ENCODE measurements at places on chromosomes 6 and 20.

DNA sequence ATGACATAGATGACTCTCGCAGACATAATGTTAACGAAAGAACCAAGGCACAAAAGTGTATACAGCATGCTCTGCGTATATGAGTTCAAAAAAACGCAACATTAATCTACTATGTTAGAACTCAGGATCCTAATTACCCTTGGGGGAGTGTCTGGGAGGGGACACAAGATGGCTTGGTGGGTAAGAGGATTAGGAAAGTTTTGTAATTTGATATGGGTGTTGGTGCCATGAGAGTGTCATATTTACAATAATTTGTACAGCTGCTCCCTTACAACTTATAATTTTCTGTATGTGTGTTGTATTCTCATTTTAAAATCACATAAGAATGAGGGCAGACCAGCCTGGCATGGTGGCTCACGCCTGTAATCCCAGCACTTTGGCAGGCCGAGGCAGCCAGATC is 38.6 kb downstream of the TFEB start:
- no peak for DNase-seq

- DNase-seq: no peak
Measured at GRCh38 chr20:3010985-3011723, 32.3 kb upstream of the GNRH2 start.

GRCh38 chr20:37379967-37380828 is 34.3 kb downstream of the SRC start:
- no peak for DNase-seq

- no peak for DNase-seq
Measured at GRCh38 chr6:87274660-87275274, 47.6 kb upstream of the SMIM8 start.

DNA sequence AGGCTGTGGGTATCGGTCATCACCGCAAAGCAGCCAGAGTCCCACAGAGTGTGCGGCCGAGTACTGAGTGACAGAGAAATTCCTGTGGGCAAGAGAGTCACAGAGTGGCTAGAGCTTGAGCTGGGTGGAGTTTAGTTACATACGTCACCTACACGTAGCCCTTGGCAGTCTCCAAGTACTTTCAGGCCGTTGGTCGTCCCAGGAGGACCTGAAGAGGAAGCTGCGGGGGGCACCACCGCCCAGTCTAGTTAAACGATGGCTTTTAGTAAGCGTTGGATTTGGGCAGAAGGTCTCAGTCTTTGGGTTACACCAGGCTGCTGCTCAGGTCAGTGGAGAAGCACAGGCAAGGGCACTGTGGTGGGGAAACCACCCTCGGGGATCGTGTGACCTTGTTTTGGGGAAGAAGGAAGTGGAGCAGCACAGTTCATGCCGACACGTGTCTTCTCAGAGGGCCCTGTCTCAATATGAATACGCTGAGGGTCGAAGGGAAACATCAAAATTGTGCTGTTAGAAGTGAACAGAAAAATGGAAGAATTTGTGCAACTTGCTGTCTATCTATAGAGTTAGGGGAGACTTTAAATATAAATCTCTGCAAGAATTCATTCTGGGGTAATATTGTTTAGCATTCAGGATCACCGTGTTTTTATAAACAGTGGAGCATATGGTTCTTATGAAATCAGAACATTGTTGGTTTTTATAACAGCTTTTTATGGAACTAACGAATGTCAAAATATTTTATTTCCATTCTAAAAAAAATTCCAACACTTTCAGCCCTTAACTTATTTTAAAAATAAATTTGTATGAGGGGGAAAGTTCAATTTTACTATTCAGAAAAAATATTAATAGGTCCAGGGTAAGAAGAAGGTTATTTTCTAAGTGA is 28.6 kb downstream of the KIF25 start:
- DNase-seq: no peak

DNA sequence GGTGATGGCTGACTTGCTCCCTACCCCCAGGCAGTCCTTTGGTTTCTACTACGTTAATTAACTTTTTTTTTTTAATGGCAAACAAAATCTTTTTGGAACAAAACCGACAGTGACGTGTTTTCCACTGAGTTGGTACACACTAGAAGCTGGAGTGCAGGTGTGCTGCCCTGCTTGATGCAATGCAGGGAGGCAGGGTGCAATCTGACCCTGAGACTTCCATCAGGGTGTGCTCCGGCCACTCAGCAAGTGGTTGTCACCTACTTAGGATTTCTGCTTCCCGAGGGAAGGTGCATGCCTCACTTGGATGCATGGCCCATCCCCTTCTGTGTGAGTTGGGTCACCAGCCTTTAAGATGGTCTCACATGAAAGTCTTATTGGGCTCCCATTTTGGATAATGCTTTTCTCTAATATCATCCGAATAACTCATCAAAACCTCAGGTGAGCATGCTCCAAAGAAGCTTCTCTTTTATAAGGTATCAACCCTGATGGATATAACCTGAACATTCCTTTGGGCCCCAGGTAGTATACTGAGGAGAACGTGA is 14.0 kb downstream of the RREB1 start:
- DNase-seq: no peak

GRCh38 chr6:80454197-80454596 is 347.7 kb downstream of the BCKDHB start:
- no peak for DNase-seq

DNA sequence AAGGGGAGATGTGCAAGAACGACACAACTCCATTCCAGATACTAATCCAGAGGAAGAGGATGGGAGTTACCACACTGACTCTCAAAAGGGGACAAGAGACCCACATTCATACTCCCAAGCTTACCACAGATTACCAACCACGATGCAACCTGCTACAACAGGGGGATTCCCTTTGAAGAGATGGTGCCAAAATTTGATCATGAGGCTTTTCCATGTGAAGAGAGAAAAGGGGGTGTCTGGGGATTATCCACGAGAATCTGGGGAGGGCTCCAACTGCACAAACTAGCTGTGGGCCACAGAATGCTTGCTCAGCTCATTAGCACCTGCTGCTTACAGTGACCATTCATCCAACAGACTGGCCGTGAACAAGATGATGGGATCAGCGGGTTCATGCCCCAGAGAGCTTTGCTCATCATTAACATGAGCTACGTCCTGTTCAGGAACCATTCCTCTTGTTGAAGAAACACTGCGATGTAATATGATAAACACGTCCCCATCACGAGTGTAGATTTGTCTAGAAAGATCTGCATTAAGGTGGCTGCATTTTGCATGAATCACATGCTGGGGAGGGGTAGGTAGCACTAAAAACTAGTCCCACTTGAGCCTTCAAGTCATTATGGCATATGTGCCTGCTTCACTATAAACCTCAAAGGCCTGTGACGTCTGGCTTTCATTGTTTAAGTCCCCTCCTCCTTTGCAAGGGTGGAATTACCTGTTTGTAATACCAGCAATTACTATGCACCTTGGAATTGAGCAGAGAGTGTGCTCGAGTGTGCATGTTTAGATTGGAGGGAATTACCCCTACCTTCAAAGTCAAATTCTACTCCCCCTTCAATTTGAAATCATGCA is 4.0 kb downstream of the PLAGL2 start:
- no peak for DNase-seq

DNA sequence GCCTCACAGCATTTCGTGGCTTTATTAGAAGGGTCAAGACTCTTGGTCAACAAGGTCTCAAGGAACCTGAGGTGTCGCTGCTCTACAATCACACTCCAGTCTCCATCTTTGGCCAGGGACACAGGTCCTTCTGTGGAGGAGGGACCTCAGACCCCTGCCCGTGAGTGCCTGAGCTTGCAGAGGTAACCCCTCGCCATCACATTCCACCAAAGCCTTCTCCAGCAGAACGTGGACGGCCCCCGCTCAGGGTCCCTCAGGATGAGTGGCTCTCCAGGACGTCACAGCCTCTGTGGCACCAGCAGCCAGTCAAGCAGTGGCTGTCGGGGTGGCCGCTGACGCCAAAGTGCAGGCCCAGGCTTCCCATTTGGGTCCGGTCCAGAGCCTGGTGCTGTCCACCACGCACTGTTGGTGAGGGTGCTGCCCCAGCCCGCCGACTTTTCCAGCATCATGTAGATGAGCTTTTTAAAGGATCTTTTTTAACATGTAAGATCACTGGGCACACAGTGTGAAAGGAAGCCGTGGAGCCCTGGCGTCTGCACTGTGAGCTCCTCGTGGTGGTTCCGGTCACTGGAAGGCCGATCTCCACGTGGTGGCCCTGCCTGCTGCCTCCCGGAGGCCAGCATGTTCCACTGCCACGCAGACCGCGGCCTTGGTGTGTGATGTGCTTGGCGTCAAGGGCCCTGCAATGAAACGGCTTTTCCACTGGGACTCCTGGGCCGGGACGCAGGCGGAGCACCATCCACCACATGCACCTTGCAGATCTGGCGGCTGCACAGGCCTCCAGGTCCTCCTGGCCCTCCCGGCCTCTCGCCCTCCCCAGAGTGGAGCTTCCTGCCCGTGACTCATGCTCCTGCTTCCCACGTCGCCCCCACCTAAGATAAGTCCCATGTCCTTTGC is 8.3 kb upstream of the KIF25 start:
- DNase-seq: no peak

DNA sequence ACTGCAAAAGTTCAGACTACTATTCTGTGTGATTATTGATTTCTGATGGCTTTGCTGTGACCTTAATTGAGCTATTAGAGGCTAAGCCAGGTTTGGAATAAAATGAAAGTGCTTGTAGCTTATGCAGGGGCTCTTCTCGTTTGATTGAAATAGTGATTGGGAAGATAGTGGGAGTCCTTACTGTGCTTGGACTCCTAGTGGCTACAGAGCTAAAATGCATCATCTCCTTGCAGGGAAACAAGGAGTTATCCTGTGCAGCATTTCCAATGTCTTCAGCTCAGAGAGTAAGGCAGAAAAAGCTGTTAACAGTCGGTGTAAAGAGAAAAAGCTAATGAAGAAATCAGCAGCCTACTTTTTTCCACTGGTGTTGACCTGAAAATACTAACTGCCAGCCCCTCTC is 173.5 kb downstream of the SLC35F1 start:
- no peak for DNase-seq

GRCh38 chr6:49775043-49775442 is 12.0 kb downstream of the PGK2 start:
- DNase-seq: no peak

GRCh38 chr20:62782893-62783278 is 13.4 kb upstream of the MRGBP start:
- DNase-seq: no peak

DNA sequence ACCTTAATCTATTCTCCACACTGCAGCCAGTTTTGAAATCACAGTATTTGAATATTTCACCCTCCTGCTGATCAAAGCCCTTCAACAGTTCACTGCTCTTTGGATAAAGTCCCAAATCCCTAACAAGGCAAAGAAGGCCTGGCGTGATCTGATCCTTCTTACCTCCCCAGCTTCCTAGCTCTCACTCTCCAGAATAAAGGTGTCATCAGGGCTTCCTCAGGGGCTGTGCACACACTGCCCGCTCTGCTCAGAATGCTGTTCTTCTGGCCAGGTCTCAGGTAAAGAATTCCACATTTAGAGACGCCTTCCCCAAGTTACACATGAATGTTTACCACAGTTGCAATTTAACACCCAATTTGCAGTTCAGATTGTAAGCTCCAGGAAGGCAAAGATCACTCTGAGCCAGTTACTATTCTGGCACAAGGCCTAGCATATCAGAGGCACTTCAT is 58.9 kb upstream of the MCM9 start:
- DNase-seq: no peak

- no peak for DNase-seq
Measured at GRCh38 chr20:58020656-58021454, 207.6 kb downstream of the ANKRD60 start.

DNA sequence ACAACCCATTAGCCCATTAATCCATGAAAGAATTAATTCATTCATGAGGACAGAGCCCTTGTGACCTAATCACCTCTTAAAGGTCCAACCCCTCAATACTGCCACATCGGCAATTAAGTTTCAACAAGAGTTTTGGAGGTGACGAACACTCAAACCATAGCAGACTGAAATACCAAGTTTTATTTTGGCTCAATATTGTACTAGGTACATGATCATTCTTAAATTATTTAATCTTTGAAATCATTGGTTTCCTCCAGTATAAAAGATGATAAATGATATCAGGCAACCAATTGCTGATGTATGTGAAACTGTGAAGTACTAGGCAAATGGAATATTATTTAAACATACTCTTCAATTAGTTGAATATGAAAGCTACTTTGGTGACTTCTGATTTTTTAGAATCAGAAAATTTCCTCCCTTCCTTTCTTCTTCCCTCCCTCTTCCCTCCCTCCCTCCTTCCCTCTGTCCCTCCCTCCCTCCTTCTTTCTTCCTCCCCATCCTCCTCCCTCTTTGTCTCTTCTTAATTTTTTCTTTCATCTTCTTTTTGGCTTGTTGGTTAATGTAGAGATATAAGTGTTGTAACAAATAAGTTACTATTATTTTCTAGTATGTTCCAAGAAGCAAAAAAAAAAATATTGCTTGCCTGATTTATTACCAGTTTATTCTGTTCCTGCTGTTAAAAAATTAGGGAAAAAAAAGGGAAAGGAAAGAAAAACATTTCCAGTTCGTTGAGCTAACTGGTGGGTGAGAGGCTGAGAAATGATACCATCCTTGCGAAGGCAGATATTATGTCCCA is 233.9 kb upstream of the ZNF217 start:
- DNase-seq: no peak

DNA sequence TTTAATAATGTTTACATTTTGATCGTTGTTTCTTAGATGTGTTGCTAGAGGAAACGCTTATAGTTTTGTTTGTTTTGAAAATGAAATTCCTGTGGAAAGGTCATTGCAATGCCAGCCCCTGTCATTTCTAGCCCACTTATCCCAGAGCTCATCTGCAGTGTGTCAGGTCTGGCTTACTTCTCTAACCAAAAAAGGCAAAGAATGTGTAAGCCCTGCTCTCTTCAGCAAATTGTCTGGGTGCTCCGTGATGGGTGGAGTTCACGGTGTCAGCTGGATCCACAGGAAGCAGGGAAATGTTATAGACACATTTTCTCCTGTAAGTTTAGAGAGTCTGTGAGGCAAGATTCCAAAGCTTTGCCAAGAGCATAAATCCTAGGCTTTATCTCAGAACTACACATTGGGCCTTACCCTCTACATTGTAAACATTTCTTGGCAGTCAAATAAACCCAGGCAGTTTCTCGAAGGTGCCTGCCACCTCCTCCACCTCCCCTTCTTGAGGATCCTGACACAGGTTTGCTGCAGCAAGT is 50.9 kb downstream of the RPRD1B start:
- DNase-seq: no peak

GRCh38 chr6:161235776-161236633 is 37.9 kb downstream of the AGPAT4 start:
- no peak for DNase-seq

DNA sequence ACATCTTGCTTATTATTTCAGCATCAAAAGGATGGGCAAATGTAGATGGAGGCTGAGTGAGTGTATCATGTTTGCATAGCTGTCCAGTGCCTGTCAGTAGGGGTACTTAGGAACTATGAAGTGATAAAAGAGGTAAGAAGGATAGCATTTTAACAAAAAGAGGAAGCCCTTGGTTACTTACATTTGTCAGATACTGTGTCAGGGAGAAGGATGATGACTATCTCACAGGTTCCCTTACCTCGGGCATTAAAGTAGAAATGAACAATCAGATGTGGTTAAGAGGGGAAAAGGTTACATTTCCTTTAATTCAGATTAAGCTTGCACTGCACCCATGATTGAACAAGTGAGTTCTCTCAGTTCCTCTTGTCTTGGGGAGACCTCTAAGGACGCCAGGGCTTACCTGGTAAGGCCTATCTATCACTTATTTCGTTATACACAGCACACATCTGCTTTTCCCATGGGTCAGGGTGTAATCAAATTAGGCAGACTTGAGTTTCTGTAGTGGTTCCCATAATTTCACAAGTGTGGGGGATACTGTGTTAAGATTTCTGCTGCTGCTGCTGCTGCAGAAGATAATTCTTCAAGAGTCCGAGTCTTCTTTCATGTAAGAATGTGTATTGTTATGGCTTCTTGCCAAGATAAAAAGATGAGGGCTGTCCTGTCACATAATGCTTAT is 4.5 kb downstream of the FOXO3 start:
- no peak for DNase-seq

Measured in activated T-helper 1 cell treated with anti-CD3 and anti-CD28 coated beads, Interleukin-2, amount 50 U/mL, for 16 hours (primary cell).